Anterior cingulate cortex (tissue), 58 donors: ENCODE measurements at places on chromosomes 12 and 14.

- no peak for DNase-seq
These were observed 45.0 kb downstream of the FAM186A start for GRCh38 chr12:50351120-50352043.

DNA sequence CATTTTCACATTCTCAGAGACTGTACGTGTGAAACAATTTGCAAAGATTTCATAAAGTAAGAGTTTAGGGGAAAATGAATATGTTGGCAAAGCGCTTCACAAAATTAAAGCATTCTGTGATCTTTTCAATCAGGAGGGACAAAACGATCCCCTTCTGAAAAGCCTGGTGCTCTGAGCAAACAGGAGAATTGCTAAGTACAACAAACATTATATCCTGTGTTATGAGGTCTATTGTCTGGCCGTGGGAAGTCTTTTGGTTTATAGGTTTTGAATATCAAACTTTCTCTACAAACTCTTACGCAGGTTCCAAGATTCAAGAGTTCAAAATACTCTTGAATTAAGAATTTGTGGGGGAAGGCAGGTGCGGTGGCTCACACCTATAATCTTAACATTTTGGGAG lies 7.2 kb upstream of the FOXN3 start:
- no peak for DNase-seq

GRCh38 chr12:113819495-113819894 lies 146.6 kb downstream of the RBM19 start:
- no peak for DNase-seq

- peak; percentile 79 for DNase-seq
These were observed 14.5 kb upstream of the CLEC4A start for GRCh38 chr12:8108808-8109398.

- DNase-seq = no peak
These were observed 33.4 kb downstream of the TMTC1 start for GRCh38 chr12:29750131-29750927.

DNA sequence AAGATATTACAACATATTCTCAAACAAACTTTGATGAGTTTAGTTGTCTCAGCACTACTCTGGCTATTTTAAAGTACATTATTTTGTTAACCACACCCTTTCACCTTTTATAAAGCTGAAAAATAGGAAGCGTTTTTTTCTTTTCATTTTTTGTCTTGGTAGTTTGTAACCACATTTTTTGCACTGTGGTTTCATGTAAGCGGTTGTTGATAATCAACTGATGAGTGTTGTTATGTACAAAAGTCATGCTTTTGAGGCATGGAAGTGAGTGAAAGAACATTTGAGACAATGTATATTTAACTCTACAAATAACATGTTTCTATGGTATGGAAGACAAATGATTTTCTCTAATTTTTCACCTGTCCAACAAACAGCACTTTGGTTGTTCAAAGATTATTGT lies 52.1 kb upstream of the ATP2B1 start:
- no peak for DNase-seq

DNA sequence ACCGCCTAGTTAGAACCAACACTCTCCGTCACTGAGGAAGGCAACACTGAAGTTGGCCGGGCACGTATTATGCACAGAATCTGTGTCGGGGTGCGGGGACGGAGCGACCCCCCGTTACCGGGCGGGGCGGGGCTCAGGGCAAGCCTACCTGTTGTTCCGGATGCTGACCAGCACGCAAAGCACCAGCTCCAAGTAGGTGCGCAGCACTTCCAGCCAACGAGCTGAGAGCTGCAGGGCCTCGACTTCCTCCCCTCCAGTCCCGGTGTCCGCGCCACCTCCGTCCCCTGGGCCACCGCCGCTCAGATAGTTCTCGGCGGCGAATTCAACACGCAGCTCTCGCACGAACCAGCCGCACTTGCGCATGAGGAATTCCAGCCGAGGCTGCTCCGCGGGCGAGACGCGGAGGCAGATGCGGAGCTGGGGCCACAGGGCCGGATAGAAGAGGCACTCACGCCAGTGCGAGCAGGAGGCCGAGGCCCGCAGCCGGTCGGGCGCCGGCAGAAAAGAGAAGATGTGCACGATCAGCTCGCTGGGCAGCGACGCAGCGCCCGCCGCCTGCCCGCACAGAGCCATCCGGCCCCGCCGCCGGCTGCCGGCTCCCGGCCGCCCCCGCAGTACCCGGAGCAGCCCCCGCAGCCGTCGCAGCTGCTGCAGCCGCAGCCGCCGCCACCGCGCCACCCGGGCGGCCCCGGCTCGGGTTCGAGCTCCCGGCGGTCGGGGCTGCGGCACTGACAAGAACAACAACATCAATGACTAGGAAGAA lies 636 bp downstream of the FBXO33 start:
- peak; percentile 66 for DNase-seq

DNA sequence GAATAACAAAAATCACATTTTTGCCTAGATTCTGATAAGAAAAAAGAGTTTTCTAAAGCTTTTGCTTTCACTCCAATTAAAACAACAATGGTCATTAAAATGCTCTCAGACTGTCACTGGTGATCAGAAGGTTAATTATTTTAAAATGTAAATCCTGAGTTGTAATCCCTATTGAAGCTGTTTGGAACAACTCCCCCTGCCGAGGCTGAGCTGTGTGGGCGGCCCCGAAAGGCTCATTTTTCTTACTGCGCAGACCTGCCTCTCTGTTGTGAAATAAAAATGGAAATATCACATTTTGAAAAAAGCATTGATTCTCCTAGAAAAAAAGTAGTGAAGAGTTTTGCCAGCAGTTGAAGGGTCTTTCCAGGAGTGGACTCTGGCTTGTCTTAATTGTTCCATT lies 174.8 kb upstream of the CDKN3 start:
- no peak for DNase-seq

DNA sequence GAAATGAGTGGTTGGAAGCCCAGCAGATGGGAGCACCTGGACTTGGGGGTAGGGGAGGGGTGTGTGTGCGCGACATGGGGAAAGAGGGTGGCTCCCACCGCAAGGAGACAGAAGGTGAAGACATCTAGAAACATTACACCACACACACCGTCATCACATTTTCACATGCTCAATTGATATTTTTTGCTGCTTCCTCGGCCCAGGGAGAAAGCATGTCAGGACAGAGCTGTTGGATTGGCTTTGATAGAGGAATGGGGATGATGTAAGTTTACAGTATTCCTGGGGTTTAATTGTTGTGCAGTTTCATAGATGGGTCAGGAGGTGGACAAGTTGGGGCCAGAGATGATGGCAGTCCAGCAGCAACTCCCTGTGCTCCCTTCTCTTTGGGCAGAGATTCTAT lies 9.2 kb downstream of the GABARAPL1 start:
- no peak for DNase-seq

DNA sequence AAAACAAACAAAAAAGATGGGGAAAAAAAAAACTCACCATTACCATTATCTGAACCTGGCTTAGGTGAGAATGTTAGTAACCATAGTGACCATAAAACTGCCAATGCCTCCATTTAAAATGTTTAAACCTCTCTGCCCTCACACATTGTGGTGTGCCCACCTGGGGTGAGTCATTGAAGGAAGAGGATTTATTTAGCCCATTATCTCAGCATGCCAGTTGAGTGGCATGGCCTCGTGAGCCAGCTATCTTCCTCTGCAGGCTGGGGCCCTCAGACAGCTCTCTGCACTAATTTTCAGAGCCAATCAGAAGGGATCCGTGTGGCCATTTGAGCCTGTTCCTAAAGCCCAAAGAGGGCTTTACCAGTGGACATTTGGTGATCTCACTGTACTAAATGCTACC lies 81.8 kb upstream of the CCDC198 start:
- no peak for DNase-seq

- DNase-seq = no peak
These were observed 9.4 kb upstream of the ABCC9 start for GRCh38 chr12:21950649-21951048.

DNA sequence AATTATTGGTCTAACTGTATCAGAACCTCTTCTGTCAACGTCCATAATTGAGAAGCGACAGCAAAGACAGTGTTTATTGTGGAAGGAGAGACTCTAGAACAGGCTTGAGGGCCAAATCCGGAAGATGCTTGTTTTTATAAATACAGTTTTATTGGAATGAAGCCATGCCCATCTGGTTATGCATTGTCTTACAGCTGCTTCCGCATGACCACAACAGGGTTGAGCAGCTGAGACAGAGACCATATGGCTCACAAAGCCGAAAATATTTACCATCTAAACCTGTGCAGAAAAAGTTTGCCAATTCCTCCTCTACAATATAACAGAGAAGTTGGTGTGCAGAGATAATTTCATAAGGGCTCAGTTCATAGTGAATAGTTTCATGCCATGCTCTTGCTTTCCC lies 24.5 kb downstream of the PRKAB1 start:
- DNase-seq = no peak

DNA sequence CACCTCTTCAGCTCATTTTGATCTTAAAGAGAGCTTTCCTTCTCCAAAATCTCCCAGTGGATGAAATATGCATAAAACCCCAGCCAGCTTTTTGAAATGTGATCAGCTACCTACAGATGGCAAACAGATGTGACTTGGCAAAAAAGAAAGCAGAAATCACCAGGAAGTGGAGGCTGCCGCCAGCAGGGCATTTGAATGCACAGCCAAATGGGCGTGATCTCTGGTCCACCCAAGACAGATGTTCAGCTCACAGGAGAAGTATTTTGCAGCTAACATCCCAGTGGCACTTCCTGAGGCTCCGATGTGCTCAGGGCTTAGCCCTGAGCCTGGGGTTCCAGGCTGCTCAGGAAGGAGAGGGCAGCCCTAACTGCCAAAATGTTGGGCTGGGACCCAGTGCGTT lies 78.3 kb downstream of the LGMN start:
- no peak for DNase-seq

- no peak for DNase-seq
These were observed 11.5 kb upstream of the NUP107 start for GRCh38 chr12:68675101-68675842.
